GM18507 (cell line): ENCODE measurements at places on chromosomes 12 and 14.

GRCh38 chr14:106094654-106095189 is 568.3 kb downstream of the TMEM121 start:
- no peak for DNase-seq

- DNase-seq: no peak
Observed at GRCh38 chr14:38512236-38512635, 256.3 kb upstream of the CLEC14A start.

DNA sequence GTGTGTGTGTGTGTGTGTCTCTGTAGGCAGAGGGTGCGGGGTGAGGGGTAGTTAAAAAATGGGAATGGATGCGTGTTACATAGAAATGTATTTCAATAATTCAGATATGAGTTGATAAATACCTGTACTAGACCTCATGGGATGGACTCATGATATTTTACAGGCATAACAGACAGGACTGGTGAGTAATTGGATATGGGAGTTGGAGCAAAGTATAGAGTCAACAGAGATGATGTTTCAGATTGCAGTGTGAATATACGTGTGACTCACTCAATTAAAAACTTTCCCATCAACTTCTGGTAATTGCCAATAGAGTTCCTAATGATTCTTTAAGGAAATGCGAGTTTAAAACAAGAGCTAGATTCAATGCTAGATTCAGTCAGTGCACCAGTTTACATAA is 711.9 kb downstream of the C12orf50 start:
- DNase-seq: no peak

- DNase-seq: peak; percentile 32
Observed at GRCh38 chr14:72535485-72535884, 358.4 kb downstream of the DPF3 start.

DNA sequence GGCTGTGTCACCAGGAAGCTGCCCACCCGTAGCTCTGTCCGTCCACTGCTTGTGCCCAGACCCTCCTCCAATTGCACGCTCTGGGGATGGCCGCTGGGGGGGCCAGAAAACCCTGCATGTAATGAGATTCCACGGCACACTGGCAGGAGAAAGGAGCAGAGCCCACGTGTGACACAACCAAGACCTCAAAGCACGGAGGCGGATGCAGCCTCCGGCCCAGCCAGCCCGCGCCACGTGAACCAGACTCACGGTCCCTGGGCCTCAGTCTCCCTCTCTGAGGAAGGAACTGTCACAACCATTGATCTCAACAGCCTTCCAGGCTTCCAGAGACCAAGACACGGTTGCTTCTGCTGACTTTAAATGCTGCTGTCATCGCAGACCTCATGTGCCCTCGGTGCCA is 14.4 kb downstream of the ANHX start:
- DNase-seq: no peak

GRCh38 chr14:56145965-56146364 is 27.8 kb downstream of the PELI2 start:
- DNase-seq: no peak
